ENCODE measurements at places on chromosomes 2 and 18.

DNA sequence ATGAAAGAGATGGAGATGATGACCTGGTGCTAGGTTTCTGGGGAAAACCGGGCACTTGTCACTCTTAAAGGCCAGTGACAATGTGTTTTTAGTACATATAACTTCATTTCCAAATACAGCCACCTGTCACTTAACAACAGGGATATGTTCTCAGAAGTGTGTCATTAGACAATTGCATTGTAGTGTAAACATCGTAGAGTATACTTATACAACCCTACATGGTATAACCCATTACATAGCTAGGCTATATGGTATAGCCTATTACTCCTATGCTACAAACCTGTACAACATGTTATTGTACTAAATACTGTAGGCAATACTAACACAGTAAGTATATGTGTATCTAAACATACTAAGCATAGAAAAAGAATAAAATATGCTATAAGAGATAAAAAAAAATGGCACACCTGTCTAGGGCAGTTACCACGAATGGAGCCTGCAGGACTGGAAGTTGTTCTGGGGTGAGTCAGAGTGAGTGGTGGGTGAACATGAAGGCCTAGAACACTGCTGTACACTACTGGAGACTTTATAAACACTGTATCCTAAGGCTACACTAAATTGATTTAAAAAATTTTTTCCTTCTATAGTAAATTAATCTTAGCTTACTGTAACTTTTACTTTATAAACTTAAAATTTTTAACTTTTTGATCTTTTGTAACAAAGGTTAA is 123.2 kb downstream of the THADA start:
- DNase-seq, result no peak

GRCh38 chr2:201279079-201279478 is 18.7 kb downstream of the CASP8 start:
- DNase-seq, result no peak

DNA sequence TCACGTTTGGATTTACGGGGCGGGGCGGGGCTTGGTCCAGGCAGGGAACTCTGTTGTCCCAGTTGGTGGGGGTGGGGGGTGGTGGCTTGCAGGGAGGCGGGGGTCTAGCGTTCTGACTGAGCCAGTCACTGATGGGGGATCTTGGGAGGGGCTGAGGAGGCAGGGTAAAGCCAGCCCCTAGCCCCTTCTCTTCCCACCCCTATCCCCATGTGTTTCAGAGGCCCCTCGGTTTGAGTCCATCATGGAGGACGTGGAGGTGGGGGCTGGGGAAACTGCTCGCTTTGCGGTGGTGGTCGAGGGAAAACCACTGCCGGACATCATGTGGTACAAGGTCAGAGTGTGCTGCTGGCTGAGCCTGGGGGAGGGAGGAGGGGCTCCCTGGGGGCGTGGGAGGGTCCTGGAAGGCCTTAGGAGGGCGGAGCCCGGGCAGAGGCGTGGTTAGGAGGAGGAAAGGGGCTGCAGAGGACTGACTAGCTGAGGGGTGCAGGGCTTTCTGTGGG is 22.0 kb upstream of the GMPPA start:
- no peak for DNase-seq

DNA sequence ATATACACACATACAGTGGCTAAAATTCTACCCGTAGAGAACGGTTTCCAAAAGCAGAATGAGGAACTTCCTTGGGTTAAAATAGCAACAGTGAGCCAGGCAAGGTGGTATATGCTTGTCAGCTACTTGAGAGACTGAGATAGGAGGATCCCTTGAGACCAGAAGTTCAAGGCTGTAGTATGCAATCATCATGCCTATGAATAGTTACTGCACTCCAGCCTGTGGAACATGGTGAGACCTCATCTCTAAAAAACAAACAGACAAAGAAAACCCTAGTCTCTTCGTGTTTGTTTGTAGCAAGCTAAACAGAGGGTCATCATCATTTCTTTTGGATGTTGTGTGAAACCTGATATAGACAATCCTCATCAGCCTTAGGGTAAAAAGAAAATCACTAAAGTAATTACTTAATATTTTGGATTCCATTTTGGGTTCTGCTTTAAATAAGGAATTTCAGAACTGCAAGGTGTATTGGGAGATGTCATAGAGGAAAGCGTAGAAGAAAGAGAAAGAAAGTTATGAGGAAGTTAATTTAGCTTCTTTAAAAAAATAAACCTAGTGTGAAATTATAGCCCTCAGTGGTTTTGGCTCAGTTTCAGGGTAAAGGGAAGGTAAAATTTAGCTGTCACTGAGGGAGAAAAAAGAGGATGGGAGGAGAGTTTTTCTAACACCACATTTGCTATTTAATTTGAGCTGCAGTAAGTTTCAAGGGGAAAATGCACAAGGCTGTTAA is 46.5 kb downstream of the PLEK start:
- DNase-seq, result no peak

DNA sequence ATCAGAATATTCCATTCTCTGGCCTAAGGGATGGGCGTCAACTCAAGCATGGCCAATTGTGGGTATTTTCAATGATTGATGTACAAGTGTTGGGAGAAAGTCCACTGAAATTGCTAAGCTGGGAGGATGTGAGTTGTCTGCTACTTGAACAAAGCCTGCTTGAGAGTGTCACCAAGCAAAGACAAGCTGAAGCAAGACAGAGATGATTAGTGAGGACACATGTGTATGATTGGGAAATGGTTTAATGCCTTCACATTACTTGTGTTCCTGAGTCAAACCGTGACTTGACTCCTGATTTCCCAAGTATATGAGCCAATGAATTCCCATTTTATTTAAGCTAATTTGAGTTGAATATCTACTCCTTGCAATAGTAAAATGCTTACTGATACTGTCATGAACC is 23.7 kb upstream of the NRP2 start:
- no peak for DNase-seq

GRCh38 chr18:5250603-5251002 is 44.9 kb downstream of the ZBTB14 start:
- no peak for DNase-seq

DNA sequence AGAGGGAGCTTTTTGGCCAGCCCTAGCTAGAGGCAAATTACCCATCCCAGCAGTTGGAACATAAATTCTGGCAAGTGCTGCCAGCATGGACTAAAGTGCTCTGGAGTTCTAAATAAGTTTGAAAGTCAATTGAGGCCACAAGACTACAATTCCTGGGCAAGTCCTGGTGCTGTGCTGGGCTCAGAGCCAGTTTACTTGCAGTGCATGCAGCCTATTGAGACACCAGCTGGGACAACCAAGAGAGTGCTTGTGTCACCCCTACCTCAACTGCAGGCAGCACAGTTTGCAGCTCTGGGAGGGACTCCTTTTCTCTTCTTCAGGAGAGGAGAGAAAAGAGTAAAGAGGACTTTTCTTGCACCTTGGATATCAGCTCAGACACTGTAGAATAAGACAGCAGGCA is 277.2 kb upstream of the TMEFF2 start:
- no peak for DNase-seq

GRCh38 chr2:72984172-72984671 is 66.9 kb downstream of the EMX1 start:
- DNase-seq, result peak; percentile 73

DNA sequence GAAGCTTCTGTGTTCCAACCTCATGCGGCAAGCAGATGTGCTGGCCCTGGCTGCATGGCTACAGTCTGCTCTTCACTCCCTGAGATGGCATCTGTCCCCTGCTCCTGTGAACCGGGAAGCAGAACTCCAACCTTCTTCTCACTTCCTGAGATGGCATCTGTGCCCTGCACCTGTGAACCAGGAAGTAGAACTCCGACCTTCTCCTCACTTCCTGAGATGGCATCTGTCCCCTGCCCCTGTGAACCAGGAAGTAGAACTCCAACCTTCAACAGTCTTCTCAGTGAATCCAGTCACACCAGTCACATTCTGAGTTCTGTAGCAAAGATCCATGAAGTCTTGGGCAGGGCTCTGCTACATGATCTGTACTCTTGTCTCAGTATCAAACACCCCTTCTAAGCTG is 887.2 kb upstream of the KLHL29 start:
- no peak for DNase-seq

- DNase-seq, result no peak
Measured at GRCh38 chr2:168137510-168138180, 109.8 kb downstream of the STK39 start.

DNA sequence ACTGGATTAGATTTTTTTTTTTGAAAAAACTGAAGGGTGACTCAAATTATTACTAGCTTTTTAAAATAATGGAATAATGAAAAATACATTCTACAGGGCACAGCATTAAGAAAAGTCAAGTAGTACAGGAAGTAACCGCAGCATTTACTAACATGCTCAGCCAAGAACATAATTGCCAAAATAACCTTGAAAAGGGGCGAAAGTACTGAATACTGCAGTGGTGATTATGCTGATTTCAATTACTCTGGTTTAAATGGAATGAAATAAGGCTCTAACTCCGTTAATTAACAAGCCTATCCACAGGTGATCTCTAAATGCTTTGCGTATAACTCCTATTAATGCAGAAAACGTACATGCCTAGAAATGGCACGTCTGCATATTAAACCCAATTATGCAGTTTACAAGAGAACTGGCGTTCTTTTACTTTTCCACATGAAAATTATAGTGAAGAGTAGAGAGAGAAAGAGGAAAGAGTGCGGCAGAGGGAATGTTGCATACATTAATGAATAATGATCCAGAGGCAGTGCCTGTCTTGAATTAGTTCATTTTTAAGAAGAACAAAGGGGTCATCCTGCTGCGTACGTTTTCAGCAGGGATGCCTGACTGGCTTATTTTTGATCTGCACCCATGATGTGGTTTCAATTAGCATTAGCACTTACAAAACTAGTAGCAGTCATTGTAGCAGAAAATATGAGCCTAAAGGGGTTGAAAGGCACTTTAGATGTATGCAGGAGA is 612.4 kb downstream of the NYAP2 start:
- no peak for DNase-seq

DNA sequence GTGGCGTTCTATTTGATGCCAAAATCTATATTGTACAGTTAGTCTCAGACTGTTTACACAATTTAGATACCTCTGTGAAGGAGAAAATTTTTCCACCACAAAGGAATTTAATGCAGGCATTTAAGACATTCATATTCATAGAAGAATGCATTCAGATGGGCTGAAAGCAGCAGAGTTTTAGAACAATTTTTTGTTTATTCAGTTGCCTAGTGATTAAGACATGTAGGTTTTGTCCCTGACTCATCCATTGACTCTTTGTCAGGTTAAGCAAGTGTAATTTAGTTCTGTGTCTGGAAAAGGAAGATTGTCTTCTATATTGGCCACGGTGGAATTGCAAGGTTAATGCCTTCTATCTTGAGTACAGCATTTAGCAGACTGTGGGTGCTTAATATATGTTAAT is 515.0 kb downstream of the PARD3B start:
- no peak for DNase-seq

DNA sequence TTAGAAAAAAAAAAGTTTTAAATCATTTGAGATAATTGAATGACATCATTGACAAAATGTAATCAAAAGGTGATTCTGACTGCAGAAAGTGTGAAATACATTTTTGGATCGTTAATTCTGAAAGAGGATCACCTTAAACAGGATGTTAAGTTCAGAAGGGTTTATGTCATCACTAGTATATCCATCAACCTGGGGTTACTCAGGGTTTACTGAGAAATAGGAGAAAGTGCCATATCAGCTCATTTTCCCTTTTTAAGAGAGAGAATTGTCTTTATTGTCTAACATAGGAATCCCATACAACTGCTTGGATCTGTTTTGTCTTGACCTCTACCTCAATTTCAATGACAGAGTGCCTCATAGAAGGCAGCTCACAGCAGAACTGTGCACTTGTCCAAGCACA is 466.1 kb upstream of the LINC00305 start:
- DNase-seq, result no peak

- DNase-seq, result no peak
Measured at GRCh38 chr2:118687698-118688097, 159.8 kb downstream of the EN1 start.

- no peak for DNase-seq
Measured at GRCh38 chr2:217797165-217797564, 205.6 kb downstream of the TNS1 start.

GRCh38 chr18:24086082-24086481 is 52.8 kb upstream of the CABYR start:
- DNase-seq, result peak; percentile 79

- DNase-seq, result no peak
Measured at GRCh38 chr2:135281379-135281778, 229.3 kb downstream of the RAB3GAP1 start.

DNA sequence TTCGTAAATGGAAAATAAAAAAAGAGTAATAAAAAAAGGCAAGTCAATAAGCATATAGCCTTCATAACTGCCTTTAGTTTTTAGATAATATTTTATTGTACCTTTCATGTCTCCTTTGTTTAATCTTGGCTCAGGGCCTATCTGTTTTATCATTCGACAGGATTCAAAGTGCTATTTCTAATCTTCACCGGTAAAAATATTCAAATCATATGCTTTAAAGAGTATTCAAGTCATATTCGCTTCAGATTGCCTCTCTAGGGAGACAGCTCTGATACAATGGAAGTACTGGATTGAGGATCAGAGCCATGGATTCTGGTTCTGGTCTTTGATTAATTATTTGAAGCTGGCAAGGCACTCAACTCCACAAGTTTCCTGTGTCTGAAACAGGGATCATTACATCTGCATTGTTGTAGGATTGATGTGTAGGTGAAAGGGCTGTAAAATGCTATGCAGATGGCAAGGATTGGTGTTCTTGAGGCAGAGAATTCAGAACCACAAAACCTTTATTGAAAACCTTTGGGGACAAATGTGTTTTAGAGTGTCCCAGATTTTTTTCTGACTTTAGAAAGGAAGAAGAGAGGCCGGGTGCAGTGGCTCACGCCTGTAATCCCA is 84.3 kb upstream of the RAPH1 start:
- no peak for DNase-seq

- DNase-seq, result no peak
Measured at GRCh38 chr2:239159476-239159911, 241.3 kb downstream of the HDAC4 start.

- DNase-seq, result peak; percentile 16
Measured at GRCh38 chr2:39728941-39729351, 50.1 kb downstream of the THUMPD2 start.

DNA sequence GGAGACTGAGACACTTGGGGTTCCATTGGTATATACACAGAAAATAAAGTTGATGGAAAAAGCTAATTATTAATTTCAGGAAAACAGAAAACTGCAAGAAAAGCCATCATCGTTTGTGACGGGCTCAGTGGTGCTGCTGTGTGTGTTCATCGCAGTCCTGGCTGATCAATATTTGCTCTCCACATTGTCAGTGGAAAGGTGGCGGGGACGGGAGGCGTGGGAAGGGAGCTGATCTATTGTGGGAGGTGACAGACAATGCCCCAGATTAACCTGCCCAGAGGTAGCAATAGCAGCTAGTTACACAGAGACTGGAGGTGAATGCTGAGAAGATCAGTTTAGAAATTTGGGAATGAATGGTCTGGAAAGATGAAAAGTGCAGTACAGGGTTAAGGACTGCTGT is 50.0 kb upstream of the CTDP1 start:
- DNase-seq, result no peak

DNA sequence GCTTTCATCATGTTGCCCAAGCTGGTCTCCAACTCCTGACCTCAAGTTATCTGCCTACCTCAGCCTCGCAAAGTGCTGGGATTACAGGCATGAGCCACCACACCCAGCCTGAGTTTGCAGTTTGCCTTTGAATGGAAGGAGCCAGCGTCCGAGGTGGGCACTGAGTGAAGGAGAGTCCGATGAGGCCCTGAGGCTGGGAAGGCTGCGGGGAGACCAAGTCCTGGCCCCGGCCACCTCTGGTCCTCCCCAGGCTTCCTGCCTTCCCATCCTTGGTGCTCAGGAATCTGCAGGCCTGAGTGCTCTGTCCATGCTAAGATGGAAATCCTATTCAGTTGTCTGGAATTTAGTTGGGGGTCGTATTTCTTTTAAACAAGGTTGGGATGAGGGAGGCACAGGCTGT is 82.9 kb downstream of the SMIM21 start:
- DNase-seq, result no peak

- no peak for DNase-seq
Measured at GRCh38 chr2:215618145-215618544, 182.3 kb upstream of the FN1 start.
